Left lung (tissue), 14 donors: ENCODE measurements at places on chromosomes 2 and 18. TPM values are rescaled to one million over a fixed set of nuclear protein-coding genes. Genes with fewer than 3 reads are reported as not detected.

CLEC4F gene
- 0.20 TPM for total RNA-seq

GRCh38 chr2:10245021-10245420, 57.7 kb upstream of the HPCAL1 start:
- no peak for DNase-seq
- H3K27me3 ChIP-seq = no peaks in the 10 kb centered on the region
- no peak overlapping the region for H3K4me3 ChIP-seq
- no peak overlapping the region for H3K27ac ChIP-seq
- H3K36me3 ChIP-seq = no peaks in the 10 kb centered on the region

GRCh38 chr2:25490217-25490616, 148.5 kb upstream of the DNMT3A start:
- H3K27ac ChIP-seq = no peak overlapping the region
- H3K27me3 ChIP-seq = no peaks in the 10 kb centered on the region
- no peak for DNase-seq
- H3K36me3 ChIP-seq = no peaks in the 10 kb centered on the region

DNA sequence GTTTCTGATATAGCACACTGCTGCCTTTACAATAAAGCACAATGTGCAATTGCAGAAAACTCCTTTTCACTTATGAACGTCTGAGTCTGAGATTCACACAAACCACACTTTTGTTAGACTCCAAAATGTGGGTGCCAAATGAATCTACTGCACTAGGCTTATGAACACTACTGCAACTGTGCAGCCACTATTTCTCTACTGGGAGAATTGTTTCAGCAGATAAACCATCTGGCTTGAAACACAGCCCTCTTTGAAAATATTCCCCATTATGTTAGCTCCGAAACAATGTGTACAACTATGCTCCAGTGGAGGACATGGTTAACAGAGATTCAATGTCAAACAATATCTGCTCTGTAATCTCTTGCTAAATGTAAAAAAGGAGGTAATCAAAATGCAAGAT, 188.7 kb upstream of the ZEB2 start:
- no peaks in the 10 kb centered on the region for H3K36me3 ChIP-seq
- no peak for DNase-seq
- H3K4me3 ChIP-seq = no peak overlapping the region
- no peak overlapping the region for H3K27ac ChIP-seq
